ENCODE measurements at places on chromosomes 6 and 20.

- DNase-seq = no peak
Observed at GRCh38 chr6:160042014-160042773, 73.3 kb downstream of the IGF2R start.

DNA sequence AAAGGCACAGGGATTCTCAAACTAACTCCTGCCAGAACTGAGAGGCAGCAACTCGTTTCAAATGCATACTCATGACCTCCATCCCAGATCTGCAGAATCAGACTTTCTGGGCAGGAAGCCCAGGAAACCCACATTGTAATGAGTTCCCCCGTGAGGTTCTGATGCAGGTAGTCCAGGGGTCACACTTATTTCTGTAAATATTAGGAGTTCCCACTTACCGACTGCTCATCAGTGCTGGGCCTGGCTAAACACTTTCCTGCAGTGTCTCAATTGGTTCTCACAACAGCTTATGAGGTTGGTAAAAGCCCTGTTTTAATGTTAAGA is 11.6 kb downstream of the DUSP15 start:
- no peak for DNase-seq

- no peak for DNase-seq
Observed at GRCh38 chr6:159929819-159930218, 39.0 kb downstream of the MAS1 start.

DNA sequence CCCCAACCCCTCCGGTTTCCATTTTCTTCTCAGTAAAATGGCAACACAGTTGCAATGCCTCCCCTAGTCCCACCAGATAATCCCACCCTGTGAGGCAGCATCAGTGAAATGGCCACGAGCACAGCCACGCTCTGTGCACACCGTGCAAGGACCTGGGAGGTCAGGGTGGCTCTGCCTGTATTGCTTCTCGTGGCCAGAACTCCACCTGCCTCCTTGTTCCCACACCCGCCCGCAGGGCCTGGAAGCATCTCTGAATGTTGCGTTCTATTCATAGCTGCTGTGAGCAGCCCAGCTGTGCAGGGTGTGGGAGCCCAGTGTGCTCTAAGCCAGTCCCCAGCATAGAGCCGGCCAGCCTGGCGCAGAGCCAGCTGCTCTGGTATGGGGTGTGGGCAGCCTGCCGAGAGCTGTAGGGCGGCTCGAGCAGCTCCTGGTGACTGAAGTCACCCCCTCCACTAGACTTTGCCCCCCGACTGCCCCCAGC is 161.1 kb downstream of the DLL1 start:
- DNase-seq = no peak

GRCh38 chr20:44326391-44327159 is 10.3 kb upstream of the R3HDML start:
- DNase-seq = no peak

GRCh38 chr6:12654514-12654913 is 62.1 kb upstream of the PHACTR1 start:
- DNase-seq = no peak

GRCh38 chr20:50980851-50981713 is 22.5 kb downstream of the MOCS3 start:
- DNase-seq = no peak

GRCh38 chr6:163417595-163417994 is 3.1 kb downstream of the QKI start:
- DNase-seq = no peak

GRCh38 chr6:107647439-107647948 is 157.6 kb downstream of the SOBP start:
- DNase-seq = no peak

DNA sequence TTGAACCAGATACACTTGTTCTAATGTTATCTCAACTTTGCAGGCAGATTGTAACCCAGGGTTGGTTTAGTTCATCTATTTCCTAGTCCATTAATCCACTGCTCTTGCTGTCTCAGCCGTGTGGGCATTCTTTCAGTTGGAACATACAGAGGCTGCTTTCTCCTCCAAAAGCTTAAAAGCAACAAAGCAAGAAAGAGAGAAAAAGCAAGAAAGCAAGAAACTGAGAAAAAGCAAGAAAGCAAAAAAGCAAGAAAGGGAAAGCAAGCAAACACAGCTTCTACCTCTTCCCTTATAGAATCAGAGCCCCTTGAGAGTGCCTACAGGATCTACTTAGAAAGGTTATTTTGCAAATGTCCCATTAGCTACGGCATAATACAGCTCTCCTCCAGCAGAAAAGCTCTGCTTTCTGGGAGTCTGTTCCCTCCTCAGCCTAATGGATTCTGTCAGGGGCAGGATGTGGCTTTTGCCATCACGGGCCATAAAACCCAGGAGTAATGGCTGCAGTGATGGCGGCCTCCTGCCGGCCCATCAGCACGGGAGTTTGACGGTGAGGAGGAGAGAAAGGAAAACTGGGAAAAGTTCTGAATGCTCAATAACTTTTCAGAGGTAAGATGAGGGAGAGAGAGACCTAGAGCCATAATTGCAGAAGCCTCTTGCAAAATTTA is 156.8 kb upstream of the JARID2 start:
- no peak for DNase-seq

DNA sequence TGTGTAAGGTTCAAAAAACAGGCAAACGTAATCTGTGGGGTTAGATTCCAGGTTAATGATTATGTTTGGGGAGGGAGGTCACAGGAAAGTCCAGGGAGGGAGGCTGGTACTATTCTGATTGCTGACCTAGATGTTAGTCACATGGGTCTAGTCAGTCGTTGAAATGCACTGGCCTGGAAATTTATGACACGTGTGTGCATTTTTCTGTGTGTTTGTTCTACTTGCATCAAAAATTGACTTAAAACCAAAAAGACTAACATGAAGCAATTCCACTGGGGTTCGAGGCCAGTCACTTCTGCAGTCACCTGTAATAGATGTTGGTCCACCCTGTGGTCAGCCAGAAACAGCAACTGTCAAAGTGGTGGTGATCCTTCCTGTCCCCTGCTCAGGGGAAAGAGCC is 104.2 kb upstream of the MLN start:
- DNase-seq = no peak

DNA sequence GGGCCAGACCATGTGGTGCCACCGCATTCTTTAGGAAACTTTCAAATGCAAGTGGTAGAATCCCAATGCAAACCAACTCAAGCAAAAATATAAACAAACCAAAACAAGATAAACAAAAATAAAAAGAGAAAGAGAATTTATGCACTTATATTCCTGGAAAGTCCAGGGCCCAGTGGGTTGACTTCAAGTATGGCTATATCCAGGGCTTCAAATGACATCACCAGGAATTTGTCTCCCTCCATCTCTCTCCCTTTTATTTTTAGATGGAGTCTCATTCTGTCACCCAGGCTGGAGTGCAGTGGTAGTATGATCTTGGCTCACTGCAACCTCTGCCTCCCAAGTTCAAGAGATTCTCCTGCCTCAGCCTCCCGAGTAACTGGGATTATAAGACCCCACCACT is 56.1 kb upstream of the PNRC1 start:
- DNase-seq = no peak

GRCh38 chr6:116251568-116252384 is 2.1 kb downstream of the TSPYL4 start:
- DNase-seq = no peak

DNA sequence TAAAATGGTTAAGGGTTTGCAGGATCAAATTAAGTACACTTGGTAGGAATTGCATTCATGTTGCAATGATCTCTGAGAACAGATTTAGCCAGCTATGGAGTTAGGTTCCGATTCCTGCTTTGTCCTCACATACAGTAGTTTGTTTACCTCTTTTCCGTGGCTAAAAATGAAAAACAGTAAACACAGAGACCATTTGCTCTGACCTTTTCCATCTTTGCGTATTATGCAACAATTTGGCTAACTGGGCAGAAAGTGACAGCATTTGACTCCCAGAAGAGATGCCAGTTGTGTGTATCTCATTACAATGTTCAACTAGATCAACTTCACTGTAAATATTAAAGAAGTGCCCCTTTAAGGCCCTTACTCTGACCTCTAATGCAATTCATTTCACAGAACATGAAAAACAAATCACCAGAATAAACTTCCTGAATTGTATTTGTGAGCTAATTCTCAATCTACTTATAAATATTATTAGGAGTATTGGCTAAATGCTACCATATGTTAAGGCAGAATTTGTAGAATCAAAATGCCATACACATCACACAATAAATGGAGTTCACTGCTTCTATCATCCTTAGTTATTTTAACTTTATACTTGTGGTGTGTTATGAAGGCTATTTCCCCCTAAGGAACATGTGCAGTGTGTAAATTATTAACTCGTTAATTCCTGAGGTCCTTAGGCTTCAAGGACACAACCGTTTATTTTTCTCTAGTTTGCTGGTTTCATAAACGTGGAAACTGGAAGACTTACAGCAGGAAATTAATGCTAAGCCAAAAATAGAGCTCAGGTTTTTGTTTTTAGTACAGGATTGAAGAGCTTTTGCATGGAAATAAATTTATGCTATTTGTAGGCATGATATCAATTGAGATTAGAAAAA is 380.7 kb upstream of the CITED2 start:
- no peak for DNase-seq

DNA sequence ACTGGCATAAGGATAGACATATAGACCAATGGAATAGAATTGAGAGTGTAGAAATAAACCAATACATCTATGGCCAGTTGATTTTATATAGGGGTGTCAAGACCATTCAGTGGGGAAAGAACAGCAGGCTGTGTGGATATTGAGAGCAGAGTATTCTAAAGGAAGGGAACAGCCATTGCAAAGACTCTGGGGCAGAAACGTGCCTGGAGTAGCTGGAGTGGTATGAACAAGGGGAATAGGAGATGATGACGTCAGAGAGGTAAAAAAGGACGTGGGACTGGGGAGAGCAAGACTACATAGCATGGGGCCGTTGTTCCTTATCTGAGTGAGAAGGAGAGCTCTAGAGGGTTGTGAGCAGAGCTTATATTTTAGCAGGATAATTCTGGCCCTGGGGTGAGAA is 85.2 kb downstream of the TOX2 start:
- DNase-seq = no peak

- DNase-seq = no peak
Observed at GRCh38 chr6:88815491-88815890, 147.9 kb downstream of the RNGTT start.

- no peak for DNase-seq
Observed at GRCh38 chr6:106448000-106448426, 87.5 kb downstream of the CRYBG1 start.

GRCh38 chr6:34981951-34982350 is 92.9 kb downstream of the ANKS1A start:
- DNase-seq = no peak

DNA sequence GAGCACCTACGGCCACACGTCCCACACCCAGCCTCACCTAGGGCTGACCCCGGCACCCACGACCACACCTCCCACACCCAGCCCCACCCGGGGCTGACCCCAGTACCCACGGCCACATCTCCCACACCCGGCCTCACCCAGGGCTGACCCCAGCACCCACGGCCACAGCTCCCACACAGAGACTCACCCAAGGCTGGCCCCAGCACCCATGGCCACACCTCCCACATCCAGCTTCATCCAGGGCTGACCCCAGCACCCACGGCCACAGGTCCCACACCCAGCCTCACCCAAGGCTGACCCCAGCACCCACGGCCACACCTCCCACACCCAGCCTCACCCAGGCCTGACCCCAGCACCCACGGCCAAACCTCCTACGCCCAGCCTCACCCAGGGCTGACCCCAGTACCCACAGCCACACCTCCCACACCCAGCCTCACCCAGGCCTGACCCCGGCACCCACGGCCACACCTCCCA is 36.7 kb downstream of the NINL start:
- DNase-seq = no peak

DNA sequence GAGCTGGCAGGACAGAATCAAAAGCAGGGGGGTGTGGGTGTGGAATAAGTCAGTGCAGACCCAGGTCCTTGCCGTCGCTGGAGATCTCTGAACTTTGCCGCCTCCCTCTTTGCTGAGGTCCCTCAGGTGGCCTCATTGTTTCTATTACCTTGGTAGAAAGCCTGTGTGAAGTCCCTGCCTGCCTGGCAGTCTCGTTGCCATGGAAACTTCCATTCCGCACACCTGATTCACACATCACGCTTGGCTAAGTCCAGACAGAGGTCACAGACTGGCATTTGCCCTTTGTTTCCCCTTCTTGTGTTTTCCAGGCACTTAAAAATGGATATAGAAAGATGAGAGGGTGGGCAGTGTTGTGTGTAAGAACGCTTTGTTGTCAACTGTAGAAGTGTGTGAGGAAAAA is 260.6 kb downstream of the PRL start:
- no peak for DNase-seq

DNA sequence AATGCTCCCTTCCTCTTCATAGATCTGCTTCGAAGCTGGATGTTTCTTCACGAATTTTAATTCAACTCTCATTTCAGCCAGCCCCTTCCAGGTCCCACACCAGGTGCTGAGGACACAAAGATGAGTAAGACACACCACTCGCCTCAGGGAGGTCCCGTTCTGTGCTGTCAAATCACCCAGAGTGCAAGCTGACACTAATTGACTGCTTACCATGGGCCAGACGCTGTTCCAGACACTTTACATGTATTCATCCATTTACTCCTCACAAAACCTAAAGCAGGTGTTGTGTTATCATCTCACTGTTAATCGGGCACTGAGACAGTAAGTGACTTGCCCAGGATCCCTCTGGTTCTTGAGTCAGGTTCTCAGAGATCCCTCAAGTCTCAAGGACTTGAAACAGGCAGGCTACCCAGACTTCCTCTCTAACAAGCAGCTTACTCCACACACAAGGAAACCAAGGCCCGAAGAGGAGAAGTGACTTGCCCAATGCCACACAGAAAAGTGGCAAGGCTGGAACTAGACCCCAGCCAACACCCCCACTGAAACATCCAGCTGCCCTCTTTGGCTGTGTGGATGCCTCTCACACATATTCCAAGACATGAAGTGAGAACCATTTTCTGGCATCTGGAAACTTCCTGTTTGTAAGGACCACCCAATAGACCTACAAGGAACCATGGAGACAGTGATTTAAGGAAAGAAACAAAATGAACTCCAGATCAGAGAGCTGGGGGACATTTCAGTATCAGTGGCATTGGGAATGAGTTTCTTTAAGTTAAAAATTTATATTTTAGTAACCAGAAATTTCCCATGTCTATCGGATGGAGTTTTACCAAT is 174.5 kb downstream of the CDC5L start:
- no peak for DNase-seq

DNA sequence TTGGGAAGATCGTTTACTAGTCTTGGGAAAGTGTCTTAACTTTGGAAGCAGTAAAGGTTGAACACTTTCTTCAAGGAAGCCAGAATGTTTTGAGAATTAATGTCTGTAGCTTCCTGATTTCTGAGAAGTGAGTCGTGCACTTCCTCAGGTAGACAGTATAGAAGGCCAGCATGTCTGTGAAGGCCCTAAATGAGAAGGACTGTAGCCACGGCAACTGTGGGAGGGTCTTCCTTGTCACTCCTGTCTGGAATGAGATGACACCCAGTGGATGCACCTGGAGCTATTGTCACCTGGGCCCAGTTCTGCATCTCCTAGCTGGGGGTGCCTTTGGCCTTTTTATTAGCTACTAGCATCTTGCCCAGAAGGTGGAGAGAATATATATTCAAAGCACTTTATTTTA is 8.8 kb downstream of the STX16 start:
- no peak for DNase-seq

DNA sequence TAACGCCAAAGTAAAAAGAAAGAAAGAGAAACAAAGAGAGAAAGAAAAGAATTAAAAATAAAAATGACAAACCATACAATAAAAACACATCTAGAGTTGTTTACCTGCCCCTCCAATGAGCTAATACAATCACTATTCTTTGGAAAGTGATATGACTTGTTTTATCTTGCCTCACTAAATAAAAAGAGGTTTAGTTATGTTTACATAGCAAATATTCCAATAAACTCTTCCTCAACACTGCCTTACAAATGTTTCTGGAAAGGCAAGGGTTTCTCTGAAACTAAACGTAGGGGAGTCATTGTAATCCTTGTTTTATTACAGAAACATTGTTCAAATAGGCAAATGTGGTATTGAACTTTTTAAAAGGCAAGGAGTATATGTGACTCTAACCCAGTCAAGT is 396.2 kb downstream of the EPM2A start:
- DNase-seq = no peak
